ENCODE measurements at places on chromosomes 5 and 9.
A peak's percentile ranks its signal among the peaks of the same experiment; 100 is the strongest.

DNA sequence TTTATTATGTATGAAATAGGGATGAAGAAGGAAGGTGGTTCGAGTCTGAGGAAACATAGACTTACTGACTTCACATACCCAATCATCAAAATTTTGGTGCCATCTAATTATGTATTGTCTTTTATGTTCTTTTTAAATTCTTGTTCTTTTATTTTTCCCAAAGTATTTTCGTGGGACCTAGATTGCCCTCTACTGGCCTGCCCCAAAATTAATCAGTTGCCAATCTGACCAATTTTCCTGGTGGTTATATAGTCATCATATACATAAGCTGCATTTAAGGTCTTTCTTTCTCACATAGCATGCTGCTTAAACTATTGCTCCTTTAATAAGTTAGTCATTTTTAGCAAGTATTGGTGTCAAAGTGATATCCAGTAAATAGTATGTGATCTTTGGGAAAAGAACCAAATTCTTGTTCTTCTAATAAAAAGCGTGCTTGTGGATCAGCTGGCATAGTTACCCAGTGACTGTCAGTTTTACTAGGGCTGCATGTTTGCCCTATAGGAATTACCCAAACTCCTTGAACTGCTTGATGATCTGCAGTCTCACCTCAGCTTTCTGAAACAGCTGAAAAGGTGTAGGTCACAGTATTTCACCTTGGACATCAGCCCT is 223.5 kb downstream of the SH3GL2 start:
- no peak for DNase-seq

GRCh38 chr5:53917826-53918225 is 357.4 kb downstream of the NDUFS4 start:
- no peak for DNase-seq

DNA sequence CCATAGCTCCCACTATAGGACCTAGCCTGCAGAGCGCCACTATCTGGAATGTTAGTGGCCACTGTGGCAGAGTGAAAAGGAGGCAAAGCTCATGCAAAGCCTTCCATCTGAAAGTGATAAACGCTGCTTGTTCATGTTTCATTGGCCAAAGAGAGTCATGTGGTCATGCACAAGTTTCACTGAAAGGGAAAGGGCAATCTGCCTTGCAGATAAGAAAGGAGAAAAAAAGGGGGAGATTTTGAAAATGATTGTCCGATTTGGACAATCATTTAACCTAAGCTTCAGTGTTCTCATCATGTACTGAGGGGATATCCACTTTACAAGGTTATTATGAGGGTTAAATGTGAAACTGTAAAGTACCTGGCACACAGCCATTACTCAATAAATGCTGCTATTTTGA is 9.0 kb upstream of the MOB3B start:
- no peak for DNase-seq

- no peak for DNase-seq
These were observed 81.6 kb downstream of the NREP start for GRCh38 chr5:111675201-111675934.

- DNase-seq: no peak
These were observed 1.8 kb downstream of the GSN start for GRCh38 chr9:121269642-121270254.

DNA sequence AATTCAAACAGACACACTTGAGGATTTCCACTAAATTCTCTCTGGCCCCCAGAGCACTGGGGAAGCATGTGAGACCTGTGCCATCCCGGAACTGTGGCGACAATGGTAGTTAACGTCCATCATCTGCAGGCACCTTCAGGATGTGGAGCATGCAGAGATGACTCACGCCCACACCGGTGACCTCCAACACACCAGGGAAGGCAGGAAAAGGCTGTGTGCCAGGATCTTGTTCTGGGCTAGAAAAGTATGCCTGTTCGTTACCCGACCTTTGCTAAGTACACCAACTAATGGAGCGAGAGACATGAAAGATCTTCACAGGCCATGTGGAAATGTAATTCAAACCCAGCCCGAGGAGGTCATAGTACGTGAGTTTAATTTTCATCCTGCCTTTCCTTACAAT is 208.8 kb downstream of the MELK start:
- no peak for DNase-seq

DNA sequence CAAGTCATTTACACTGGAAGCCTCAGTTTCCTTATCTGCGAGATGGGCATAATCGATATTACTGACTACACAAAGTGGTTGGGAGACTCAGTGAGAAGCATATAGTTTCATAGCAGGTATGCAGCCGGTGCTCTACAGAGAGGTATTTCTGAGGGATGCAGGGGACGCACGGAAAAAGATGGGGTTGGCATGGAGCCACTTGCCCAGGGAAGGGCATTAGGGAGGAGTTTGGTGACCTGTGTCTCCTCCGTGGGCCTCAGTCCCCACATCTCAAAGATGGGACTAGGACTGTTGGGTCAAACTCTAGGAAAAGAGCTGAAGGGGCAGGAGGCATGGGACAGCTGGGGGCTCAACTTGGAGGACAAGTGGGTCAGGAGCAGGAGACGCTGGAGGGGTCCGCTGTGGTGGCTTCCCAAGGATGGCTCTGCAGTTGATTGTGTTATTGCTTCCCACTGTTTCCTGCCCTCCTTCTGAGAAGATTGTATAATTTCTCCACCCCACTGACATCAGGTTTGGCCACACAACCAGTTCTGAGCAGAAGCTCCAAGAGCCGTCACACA is 158.6 kb upstream of the ALDH1B1 start:
- DNase-seq: no peak

DNA sequence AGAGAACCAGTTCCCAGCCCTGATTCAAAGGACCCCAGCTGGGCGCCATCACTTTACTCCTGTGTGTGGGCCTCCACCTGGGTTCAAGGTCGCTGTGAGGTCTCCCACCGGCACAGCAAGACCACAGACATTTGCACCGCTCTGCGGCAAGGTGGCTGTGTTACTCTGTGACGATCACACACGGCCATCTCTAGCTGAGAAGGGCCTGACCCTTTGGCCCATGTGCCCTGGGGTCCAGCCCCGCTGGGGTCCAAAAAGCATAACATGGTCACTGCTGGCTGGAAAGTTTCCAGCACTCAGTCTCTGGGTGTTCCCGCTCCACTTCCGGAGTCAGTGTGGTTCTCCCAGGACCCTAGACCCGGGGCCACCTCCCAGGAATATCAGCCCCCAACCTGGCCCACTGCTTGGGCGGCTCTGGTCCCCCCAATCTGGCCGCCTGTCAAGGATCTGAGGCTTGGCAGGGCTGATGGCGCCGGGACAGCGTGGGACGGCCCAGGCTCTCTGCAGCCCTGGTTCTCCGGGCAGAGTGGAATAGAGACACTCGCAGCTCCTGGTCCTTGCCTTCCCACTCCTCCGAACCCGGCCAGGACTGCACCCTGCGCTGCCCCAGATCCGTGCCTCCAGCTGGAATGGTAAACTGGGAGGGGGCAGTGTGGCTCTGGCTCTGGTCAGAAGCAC is 3.9 kb upstream of the LMX1B start:
- no peak for DNase-seq

DNA sequence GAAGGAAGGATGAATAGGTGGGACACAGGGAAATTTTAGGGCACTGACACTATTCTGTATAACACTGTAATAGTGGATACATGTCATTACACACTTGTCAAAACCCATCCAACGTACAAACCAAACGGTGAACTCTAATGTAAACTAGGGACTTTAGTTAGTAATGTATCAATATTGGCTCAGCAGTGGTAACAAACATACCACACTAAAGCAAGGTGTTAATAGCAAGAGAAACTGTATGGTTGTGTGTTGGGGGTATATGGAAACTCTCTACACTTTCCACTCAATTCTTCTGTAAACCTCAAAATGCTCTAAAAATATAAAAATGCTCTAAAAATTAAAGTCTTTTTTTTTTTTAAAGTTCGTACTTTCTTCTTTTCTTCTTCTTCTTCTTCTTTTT is 293.1 kb upstream of the PANK3 start:
- DNase-seq: no peak

DNA sequence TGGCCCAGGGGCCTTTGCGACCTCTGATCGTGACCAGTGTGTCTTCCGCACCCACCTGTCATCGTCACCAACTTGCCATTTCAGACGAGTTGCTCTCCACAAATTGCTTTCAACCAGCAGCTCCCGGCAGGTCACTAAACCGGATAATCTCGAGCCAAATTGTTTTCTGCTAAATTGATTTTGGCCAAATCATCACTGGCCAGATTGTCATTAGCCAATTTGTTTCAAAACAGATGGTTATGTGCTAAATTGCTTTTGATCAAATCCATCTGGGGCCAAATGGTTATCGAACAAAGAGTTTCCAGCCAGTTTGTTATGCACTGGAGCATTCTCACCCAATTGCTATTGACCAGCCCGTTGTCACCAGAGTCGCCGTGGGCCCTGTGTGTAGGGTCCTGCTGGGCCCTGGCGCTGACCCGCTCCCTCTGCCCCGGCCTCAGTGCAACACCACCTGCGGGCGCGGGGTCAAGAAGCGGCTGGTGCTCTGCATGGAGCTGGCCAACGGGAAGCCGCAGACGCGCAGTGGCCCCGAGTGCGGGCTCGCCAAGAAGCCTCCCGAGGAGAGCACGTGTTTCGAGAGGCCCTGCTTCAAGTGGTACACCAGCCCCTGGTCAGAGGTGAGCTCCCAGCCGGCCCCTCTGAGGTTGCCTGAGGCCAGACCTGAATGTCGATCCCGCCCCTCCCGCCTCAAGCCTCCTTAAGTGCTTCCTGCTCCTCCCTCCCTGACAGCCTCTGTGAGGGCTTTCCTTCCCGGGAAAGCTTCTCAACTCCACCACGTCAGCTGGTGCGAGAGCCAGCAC is 35.6 kb downstream of the ADAMTSL2 start:
- no peak for DNase-seq

DNA sequence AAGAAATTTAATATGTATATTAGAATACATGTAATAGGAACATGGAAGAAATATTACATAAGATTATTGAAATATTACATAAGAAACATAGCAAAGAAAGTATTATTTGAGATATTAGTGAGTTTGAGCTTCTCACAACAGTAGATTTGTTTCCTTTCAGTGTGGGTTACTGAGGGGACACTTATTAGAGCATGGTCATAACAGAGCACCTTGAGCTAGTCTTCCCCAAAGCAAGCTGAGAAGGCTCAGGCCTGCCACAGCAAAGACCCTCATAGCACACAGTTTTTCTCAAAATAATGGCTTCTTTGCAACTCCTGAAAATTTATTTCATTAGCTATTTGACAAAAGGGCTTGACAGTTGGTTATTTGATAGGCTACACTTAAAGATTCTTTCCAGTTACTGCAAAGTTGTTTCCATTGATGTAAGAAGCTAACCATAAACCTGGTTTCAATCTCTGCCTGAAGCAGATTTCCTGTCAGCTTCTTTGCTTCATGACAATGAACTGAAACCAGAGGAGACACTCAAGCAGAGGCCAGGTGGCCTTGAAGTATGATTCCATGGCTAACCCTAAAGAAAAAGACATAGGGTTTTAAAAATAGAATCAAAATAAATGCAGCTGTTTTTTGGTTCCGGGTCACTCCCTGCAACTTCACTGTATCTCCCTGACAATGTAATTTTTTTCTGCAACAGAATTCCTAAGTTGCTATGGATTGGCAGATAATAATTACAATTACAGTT is 68.6 kb downstream of the ERMP1 start:
- DNase-seq: no peak

GRCh38 chr5:82050955-82051354 is 79.1 kb downstream of the ATG10 start:
- no peak for DNase-seq

- DNase-seq: no peak
These were observed 2.1 kb downstream of the RXRA start for GRCh38 chr9:134328341-134328840.

- peak; percentile 12 for DNase-seq
These were observed 176.6 kb upstream of the SH3GL2 start for GRCh38 chr9:17402309-17402708.

DNA sequence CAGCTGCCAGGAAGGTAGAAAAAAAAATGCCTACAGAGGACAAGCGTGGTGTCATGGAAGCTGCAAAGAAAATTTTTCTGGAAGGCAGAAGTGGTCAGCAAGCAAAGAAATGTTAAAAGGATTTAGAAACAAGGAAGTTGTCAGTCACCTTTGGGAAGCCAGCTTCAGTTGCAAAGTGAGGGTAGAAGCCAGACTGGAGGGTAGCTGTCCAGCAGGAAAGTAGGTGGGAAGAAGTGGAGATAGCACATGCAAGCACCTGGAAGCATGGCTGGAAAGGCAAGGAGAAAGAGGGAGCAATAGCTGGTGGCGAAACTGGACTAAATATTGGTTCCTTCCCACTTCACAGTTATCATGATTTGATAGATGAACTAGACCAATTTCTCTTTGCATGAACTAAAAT is 54.3 kb downstream of the ADRB2 start:
- no peak for DNase-seq

DNA sequence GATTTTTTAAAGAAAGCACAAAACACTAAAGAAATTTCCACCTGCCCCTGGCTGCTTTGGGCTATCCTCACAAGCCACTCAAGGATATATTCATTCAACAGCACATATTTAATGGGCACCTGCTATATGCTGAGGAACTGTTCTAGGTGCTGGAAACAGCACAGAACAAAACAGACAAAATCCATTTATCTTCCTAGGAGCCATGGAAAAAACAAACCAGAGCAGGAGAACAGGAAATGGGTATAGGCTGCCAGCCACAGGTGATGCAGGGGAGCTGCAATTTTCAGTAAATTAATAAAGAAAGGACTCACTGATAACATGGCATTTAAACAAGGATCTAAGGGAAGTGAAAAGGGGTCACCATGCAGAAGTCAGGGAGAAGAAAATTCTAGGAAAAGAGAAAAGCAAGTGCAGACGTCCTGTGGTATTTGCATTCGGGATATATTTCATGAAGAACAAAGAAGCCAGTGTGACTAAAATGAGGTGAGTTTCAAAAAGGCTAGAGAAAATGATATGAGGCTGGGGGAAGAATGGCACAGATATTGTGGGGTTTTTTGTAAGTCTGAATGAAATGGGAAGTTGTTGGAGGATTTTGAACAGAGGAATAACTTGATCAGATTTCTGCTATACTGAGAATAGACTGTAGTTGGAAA is 152.2 kb downstream of the ADAMTSL1 start:
- no peak for DNase-seq

DNA sequence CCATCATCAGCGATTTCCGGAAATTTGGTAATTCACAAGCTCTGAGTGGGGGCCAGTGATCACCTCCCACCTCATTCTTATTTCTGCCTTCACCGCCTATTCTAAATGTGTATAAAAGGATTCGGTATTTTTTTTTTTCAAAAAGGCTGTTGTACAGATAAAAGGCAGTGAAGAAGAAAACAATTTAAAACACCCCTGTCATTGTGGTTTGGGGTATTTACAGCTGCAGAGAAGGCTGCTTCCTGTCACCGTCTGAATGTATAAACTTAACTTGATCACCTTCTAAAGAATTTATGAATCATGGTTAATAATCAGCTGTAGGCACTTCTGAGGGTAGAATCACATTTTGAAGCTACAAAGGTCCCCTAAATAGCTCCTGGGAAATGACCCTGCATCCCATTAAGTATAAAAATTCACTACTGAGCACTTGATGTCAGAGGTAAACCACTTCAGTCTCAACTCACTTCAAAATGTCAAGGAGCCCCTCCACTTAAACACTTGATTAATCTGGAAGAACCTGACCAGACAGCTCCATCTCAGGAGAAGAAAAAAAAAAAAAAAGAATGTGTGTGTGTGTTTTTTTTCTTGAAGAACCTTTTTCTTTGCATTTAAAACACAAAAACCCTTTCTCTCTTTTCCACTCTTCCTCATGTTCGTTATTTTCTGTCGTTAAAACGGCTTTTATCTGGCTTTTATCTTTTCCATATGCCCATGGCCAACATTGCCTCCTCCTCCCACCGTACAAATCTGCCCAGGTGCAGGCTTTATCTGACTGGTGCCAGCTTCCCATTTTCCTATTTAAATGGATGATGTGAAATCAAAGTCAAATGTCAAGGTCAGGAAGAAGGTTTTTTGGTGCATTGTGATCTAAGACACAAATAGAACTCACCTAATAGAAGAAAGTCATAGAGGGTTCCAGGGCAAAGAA is 291.2 kb downstream of the IRX1 start:
- no peak for DNase-seq

Measured in AML-193 (cell line).